ENCODE measurements at places on chromosomes 5 and 9.

GRCh38 chr9:116572095-116572748 lies 114.9 kb upstream of the TRIM32 start:
- DNase-seq: peak; percentile 19

GRCh38 chr9:20224756-20225155 lies 397.5 kb downstream of the MLLT3 start:
- no peak for DNase-seq

DNA sequence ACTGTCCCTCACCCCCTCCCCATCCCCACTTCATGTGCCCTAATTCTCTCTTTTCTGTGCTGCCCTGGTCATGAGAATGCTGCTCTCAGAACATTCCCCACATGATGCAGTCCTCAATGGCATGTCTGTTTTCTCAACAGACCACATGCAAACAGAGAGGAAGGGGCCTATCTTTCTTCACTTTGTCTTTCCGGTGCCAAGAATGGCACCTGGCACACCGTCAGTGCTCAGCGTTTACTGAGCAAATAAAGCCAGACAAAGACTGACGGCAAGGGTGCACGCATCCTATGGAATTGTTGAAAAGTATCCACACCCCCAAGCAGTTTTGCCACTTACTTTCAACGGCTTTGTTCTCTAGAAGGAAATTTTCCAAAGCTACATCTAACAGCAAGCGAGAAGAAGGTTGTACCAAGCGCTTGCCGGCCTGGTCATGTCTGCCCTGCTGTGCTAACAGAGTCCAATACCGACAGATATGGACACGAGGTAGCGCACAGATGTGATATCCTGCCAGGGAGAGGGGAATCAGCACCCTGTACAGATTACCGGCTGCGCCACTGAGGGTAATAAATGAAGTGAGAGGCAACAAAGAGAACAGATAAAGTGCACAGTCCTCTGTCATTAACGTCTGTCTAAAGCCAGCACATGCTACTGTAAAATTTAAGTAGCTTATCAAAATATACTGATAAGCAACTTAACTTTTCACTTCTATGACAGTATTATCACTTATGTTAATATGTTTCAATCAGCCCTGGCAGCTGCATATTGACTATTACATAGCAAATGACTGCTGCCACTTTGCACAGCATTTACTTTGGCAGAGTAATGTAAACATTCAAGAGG lies 251.7 kb downstream of the DENND1A start:
- DNase-seq: no peak

DNA sequence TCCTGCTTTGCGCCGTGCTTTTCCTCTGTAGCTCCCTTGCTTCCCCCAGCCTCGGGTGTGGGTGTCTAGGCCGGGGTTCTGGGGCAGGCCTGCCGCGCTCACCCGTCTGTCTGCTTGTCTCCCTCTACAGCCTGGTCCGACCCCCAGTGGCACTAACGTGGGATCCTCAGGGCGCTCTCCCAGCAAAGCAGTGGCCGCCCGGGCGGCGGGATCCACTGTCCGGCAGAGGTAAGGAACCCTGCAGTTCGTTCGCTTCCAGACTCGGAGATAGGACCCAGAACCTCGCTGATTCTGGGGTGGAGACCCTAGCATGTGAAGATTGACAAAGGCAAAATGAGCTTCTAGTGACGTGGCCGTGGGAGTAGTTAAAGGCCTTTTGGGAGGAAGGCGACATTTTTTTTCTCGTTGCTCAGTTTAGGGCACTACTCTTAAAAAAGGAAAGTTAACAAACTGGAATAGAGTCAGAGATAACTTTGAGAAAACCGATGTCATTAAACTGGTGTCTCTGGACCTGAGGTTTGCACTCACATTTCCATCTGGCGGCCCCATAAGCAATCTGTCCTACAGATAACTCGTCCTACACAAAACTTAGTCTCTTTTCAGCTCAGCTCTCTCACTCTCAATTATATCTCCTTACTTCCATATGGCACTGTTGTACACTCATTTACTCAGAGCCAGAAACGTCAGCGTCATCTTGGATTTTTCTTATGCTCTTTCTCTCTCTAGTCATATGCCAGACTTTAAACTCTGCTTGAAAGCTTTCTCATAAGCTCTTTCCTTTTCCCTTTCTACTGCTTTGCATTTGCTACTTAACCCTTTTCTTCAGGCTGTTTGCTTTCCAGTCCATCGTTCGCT lies 561 bp downstream of the SEC61B start:
- no peak for DNase-seq

DNA sequence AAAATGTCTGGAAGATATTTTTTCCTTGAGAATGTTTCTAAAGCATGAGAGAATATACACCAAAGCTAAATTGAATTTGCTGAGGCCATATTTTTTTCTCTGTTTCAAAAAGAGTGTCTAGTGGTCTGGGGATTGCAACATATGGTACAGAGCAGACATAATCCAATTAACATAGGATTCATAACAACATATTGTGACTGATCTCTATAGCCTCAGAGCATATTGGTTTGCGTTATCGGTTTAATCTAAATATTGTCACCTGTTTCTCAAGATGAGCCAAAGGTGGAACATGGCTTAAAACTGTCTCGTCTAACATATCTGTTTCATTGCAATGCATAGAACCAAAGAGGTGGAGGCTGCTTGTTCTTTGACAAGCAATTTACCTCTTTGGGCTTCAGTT lies 3.9 kb downstream of the PPP3R2 start:
- no peak for DNase-seq

GRCh38 chr9:134593286-134594077 lies 48.1 kb upstream of the COL5A1 start:
- no peak for DNase-seq

DNA sequence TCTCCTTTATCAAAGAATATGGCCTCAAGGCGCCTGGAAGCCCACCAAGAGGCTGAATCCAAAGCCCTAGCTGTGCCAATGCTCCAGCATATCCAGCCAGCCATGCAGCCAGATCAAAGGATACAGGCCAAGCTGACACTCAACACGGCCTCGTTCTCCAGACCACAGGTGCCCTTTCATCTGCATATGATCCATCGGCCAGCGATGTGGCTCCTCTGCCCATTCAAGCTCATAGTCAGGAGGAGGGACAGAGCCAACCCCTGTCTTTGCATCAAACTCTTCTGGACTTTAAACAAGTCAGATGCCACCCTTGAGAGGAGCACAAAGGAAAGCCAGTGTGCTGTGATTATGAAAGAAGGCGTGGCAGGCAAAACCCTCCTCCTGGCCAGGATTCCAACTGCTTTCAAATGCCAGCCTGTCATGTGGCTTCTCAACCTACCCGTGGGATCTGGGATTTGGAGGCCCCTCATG lies 42.5 kb downstream of the ADAM19 start:
- no peak for DNase-seq

- DNase-seq: no peak
These were observed 78.4 kb downstream of the MAP1B start for GRCh38 chr5:72185496-72186329.

GRCh38 chr5:36444582-36445418 lies 143.1 kb upstream of the RANBP3L start:
- DNase-seq: peak; percentile 48

GRCh38 chr9:78386773-78387172 lies 89.8 kb downstream of the PSAT1 start:
- DNase-seq: no peak

- DNase-seq: no peak
These were observed 21.6 kb downstream of the OSMR start for GRCh38 chr5:38867416-38867815.

DNA sequence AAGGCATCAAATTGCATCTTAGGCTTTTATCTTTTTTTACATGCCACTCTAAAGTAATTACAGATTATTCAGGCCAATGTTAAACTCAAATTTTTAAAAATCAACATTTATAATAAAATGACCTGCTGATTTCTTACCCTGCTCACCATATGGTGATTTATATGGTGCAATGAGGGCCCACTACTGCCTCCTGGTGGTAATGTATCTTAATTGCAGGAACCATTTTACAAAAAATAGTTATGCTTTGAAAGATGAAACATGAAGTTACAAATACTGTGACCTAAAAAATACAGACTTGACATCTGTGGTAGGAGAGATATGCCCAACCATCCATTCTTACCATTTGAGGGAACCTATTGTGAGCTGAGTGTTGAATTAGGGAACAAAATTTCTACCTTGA lies 292.6 kb upstream of the TAS2R1 start:
- no peak for DNase-seq

- no peak for DNase-seq
These were observed 92.9 kb upstream of the GRHPR start for GRCh38 chr9:37329576-37329975.

GRCh38 chr5:40291338-40291737 lies 388.4 kb upstream of the PTGER4 start:
- no peak for DNase-seq

GRCh38 chr9:127724012-127724411 lies 8.1 kb downstream of the TTC16 start:
- DNase-seq: no peak

DNA sequence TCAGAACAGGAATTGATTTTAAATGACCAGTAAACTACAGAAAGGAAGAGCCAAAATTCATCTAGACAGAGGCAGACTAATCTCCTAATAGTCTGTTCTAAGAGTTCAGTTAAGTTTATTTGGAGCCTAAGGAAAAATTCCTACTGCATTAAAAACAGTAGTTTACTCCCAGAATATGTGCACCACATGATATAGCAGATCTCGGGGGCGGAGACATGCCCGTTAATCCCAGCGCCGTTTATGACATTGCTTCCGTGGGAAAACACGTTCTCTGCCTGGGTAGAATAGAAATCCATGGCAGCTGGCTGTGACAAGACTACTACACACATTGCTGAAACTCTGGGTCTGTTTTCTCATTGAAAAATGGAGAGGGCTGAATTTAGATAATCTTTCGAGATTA lies 11.4 kb downstream of the HABP4 start:
- DNase-seq: no peak

GRCh38 chr9:21381448-21382339 lies 3.5 kb downstream of the IFNA2 start:
- no peak for DNase-seq

- no peak for DNase-seq
These were observed 784.6 kb upstream of the NUDT12 start for GRCh38 chr5:104347119-104347708.

- no peak for DNase-seq
These were observed 29.1 kb upstream of the TCF7 start for GRCh38 chr5:134085411-134085810.

DNA sequence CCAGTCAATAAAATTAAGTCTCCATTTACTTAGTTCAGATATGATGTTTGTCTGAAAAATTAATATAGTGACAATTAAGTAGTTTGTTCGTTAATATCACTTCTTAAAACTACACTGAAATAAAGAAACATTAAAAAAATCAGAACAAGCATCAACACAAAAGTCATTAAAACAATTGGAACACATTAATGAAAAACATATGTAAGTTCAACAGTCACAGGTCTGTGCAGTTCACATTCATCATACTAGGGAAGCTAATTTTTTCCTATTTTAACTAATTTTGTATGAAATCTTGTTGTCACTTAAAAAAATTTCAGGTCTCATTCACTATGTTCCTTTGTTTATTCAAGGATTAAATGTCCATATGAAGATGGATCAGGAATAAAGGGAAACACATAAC lies 22.5 kb downstream of the POC5 start:
- no peak for DNase-seq

DNA sequence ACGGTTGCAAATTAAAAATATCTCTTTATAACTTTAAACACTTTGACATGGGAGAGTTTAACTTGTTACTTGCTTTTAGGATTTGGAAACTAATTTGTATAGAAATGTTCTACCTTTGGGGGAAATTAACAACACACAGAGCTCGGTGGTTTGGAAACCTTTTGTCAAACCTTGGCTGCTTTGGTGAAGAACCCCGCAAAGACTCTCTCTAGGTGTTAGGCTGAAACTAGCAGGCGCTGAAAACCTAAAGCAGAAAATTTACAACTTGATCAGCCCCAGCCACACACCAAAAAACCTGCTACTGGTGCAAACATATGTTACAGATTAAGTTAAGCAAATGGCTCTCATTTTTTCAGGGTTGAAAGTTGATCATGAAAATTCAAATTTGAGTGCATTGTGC lies 25.8 kb downstream of the NR2F1 start:
- DNase-seq: no peak

- DNase-seq: peak; percentile 38
These were observed 23.4 kb downstream of the HNRNPK start for GRCh38 chr9:83956436-83957247.

- DNase-seq: no peak
These were observed 1.6 kb upstream of the TXN start for GRCh38 chr9:110257956-110258355.

DNA sequence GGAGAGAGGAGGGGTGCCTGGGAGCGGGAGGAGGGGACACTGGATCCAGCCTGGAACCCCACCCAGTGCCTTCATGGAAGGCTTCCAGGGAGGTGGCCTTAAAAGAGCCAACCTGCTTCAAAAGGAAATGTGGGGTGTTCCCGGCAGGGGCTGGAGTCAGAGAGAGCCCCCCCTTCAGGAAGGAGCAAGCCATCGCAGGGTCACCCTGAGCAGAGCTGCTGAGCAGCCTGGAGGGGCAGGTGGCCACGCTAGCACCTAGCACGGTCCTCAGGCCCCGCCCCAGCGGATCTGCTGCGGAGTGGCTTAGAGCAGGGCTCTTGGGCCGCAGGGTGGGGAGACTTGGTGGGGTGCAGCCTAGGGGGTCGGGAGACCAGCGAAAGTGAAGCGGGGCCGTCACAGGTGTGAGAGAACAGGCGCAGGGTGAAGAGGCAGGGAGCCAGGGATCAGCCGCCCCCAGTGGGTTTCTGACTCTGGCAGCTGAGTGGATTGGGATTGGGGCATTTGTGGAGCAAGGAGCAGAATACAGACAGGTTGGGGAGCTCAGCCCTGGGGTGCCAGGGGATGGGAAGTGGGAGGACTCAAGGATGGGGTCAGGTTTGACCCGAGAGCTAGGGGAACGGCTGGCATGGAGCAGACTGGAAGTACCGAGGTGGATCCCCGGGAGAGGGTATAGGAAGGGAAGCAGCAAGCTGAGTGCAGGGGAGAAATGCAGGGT lies 1.5 kb downstream of the LCN2 start:
- no peak for DNase-seq

- no peak for DNase-seq
These were observed 1124.6 kb upstream of the ACO1 start for GRCh38 chr9:31259824-31260223.

DNA sequence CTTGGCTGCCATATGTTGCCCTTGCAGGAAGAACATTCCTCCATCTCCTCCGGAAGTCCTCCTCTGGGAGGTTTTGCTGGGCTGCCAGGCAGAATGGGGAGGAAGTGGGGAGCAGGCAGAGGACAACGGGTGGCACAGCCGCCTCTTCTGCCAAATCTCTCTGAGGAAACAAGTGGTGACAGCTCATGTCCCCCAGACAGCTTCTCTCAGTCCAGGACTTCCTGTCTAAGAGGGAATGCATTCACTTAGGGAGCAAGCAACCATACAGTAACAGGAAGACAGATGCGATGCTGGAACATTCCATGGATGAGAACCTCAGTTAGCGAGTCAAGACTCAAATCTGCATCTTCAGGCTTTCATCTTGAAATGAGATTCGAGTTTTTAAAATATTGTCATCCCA lies 701.0 kb downstream of the SEMA5A start:
- DNase-seq: no peak

All from nucleus accumbens (tissue), 56 donors.